Spleen (tissue), 13 donors: ENCODE measurements at places on chromosomes 5 and 9. TPM values are rescaled to one million over a fixed set of nuclear protein-coding genes. Genes with fewer than 3 reads are reported as not detected.

DNA sequence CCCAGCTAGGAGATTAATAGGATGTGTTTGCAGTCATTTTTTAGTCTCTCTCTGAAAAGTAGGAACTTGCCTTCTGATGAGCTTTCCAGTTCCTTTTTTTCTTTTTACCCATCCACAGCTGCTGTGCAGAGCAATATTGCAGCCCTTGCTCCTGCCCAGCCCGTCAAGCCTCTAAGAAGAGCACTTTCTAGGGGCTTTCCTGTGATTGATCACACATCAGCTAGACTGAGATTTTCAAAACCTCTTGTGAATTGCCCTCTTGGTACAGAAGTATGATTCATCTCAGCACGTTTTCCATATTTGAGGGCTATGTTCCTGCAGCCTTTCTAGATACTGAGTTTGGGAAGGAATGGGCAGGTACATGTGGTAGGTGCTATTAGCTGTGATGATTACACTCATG, 93.9 kb downstream of the GALNT10 start:
- H3K27me3 ChIP-seq, result no peaks in the 10 kb centered on the region
- H3K27ac ChIP-seq, result peak overlapping the region; percentile 36
- peaks cover 25% of the 10 kb centered on the region for H3K4me1 ChIP-seq

The UGCG gene
- 62.8 TPM for total RNA-seq

The SELENOP gene
- total RNA-seq, result 729 TPM

GRCh38 chr5:141532726-141533125, 43.8 kb downstream of the PCDHGC5 start:
- H3K4me1 ChIP-seq, result peaks cover 11% of the 10 kb centered on the region
- H3K4me3 ChIP-seq, result no peak overlapping the region
- no peak for DNase-seq
- H3K36me3 ChIP-seq, result peaks cover 96% of the 10 kb centered on the region
- no peaks in the 10 kb centered on the region for H3K27me3 ChIP-seq
- no peak overlapping the region for H3K27ac ChIP-seq

DNA sequence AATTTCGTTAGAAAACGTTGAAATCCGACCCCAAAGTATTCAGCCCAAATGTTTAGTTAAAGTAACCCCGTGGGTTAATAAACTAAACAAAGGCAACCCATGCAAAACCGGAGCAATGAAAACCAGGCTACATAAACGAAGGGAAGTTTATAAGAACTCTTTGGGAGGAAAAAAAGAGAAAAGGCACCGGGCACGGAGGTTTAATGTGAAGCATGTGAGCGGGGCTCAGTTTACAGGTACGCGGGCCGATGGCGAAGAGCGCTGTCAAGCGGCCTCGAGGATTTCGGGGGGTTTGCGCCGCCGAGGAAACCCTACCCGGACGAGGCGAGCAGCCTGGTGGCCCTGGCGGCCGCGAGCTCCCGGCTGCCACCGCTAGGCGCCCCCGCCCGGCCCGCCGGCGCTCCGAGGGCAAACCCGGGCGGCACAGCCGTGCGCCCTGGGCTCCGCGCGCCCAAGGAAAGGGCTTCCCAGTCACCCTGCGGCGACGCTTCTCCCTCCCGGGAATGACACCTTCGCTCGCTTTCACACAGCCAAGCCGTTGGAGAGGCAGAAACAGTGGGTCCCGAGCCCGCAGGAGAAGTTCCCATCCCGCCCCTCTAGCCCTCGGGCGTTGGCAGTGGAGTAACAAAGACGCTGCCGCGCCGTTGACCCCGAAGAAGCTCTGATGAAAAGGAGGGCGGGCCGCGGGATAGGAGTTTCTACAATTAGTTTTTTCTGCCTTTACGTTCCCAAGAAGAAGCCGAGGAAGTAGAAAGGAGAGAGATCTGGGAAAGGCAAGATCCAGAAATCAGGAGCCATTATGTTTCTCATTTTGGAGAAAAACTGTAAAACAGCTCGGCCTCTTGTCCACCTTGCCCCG, 126.0 kb downstream of the TMEM174 start:
- no peak for DNase-seq
- peaks cover 95% of the 10 kb centered on the region for H3K27me3 ChIP-seq
- peaks cover 22% of the 10 kb centered on the region for H3K4me1 ChIP-seq
- H3K36me3 ChIP-seq, result no peaks in the 10 kb centered on the region
- no peak overlapping the region for H3K4me3 ChIP-seq
- H3K27ac ChIP-seq, result no peak overlapping the region
